HuH-7 (cell line): ENCODE measurements at places on chromosomes 4 and X.

- no peak for DNase-seq
Observed at GRCh38 chr4:179415037-179415846, 1973.0 kb upstream of the AGA start.

- peak; percentile 6 for DNase-seq
Observed at GRCh38 chr4:170497112-170497511, 407.4 kb upstream of the AADAT start.

DNA sequence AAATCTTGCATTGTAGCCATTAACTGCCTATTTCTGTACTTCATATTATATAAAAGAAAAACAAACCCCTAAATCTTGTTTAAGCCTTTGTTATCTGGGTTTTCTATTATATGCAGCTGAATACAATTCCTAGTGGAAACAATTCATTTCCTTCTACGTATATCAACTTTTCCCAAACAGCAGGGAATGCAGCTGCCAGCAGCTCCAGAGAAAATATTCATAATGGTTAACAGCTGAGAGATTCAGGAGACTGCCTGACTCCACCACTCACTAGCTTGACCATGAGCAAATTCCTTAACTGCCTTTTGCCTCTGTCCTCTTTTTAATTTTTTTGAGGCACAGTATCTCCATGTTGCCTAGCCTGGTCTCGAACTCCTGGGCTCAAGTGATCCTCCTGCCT lies 146.2 kb downstream of the SPATA18 start:
- no peak for DNase-seq

DNA sequence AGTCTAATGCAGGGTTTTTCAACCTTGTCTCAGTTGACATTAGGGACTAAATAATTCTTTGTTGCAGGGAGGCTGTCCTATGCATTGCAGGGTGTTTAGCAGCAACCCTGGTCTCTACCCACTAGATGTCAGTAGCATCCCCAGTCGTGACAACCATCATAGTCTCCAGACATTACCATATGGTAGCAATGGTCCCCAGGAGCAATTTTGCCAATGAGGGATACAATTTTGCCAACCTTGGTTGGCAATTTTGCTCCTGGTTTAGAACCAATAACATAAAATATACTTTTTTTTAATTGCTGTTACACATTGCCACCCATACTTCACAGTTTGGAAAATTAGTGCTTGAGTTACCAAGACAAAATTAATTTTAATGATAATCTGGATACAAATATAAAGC lies 6.0 kb downstream of the EREG start:
- peak; percentile 60 for DNase-seq

DNA sequence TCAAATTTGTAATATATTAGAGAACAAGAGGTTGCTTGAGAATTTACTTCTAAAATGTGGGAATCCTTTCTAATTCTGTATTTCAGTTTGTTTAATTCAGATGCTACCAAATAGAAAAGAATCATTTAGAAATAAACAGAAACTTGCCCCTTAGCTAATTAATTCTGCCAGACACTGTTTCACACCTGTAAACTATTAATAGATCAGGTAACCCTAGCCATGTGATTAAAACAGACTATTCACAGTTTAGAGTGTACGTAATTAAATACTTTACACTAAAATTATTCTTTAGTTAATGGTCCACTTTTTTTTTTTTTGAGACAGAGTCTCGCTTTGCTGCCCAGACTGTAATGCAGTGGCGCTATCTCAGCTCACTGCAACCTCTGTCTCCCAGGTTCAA lies 124.0 kb downstream of the PTPN13 start:
- no peak for DNase-seq

- DNase-seq = no peak
Observed at GRCh38 chr4:153814789-153815188, 25.9 kb upstream of the SFRP2 start.

- no peak for DNase-seq
Observed at GRCh38 chr4:77586951-77587383, 18.7 kb upstream of the CXCL13 start.

- DNase-seq = no peak
Observed at GRCh38 chr4:95540227-95540626, 8.5 kb downstream of the UNC5C start.

- DNase-seq = no peak
Observed at GRCh38 chr4:146165840-146166239, 9.7 kb upstream of the LSM6 start.

DNA sequence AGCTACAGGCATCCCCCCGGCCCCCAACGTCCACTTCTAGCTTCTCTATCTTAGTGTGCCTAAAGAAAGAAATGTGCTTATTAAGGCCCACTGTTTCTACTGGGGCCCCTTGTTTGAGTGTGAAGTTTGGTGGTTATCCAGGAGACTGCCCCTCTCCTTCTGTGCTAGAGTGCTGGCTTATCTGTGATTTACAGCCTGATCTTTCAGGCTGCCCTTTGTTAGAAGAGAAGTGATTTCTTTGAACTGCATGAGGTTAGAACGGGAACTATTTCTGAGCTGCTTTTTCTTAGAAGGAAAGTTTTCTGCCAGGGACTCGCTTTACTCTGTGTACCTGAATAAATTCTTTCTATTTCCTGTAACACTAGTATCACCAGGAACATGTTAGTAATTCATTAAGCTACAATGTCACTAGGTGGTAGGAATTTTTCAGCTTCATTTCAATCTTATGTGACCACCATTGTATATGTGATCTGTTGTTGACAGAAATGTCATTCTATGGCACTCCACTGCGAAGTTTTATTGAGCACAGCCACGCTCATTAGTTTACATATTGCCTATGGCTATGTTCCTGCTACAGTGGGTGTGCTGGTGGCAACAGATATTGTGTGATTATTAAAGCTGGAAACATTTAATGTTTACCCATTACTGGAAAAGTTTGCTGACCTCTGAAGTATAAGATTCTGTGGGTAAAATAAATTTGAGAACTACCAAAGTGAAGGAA lies 193.8 kb upstream of the CXorf51B start:
- no peak for DNase-seq

DNA sequence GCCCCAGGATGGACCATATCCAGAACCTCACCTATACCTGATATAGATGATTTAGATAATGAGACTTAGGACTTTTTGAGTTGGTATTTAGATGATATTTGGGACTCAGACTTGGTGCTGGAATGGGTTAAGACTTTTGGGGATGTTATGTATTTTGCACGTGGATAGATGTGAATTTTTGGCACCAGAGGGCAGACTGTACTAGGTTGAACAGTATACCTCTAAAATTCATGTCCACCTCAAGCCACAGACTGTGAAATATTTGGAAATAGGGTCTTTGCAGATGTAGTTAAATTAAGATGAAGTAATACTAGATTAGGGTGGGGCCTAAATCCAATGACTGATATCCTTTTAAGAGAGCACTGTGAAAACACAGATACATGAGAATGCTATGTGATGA lies 15.6 kb downstream of the RBM41 start:
- no peak for DNase-seq

DNA sequence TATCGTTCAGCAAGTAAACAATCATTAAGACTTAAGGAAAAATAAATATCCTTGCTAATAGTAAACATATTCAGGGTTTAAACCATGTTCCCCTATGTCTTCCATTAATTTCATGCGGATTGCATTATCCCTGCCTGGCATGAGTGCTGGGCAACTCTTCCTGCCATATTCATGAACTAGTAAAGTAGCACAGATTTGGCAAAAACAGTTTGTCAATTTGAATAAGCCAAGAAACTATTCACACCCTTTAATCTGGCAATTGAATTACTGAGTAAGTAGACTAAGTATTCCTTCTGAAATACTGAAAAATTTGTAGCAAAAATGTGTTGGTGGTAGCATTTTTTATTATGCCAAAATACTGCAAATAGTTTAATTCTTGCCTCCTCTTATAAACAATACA lies 512.0 kb downstream of the NLGN4X start:
- no peak for DNase-seq

GRCh38 chrX:135416546-135416945 lies 5.2 kb upstream of the SMIM10L2A start:
- DNase-seq = no peak

DNA sequence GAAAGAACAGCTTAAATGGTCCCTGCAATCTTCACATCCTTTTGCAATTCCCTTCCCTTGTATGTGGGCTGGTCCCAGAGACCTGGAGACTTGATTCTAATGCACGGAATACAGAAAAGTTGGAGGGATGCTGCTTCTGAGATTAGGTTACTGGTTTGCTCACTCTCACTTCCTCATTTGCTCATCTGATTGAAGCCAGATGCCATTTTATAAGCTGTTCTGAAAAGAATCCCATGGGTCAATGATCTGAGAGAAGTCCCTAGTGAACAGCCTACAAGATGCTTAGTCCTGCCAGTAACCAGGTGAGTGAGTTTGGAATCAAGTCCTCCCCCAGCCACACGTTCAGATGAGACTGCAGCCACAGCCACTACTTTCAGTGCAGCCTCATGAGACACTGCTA lies 35.9 kb downstream of the MAGEA1 start:
- DNase-seq = no peak

GRCh38 chr4:168651864-168652263 lies 155.0 kb downstream of the PALLD start:
- no peak for DNase-seq

- DNase-seq = no peak
Observed at GRCh38 chr4:98816816-98817215, 112.1 kb downstream of the EIF4E start.

GRCh38 chr4:147339100-147339499 lies 141.8 kb upstream of the EDNRA start:
- DNase-seq = no peak

DNA sequence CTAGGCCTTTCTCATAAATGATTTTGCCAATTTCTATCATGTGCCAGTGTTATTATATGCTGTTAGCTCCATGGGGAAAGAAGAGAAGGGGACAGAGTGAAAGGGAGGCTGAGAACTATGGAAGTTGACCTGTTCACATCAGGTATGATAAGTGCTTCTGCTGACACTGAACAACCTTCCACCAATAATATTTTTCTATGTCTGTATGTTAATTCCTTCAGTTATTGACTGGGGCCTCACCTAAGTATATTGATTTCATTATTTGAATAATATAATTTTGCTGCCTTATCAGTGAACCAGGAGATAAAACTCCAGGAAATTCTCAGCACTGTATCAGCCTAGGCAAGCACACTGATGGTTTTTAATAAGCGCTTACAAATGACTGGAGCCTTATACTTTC lies 262.8 kb downstream of the SNCA start:
- no peak for DNase-seq

DNA sequence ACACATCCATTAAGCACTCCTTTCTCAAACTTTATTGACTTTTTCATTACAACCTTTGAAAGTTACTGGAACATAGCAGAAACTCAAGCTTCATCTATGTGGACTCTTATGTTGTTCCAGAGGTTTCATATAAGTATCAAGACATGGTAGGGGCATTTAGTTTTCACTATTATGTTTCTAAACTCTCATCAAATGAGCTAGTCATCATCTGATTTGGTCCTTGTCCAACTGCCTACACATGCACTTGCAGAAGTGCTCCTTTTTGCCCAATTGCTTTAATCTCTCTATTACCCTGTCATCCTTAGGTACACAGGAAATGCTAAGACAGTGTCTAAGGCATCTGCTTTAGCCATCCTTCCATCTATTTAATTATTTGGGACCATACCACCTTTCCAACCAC lies 42.2 kb upstream of the EPGN start:
- no peak for DNase-seq

- no peak for DNase-seq
Observed at GRCh38 chr4:92992758-92993157, 689.0 kb downstream of the GRID2 start.

DNA sequence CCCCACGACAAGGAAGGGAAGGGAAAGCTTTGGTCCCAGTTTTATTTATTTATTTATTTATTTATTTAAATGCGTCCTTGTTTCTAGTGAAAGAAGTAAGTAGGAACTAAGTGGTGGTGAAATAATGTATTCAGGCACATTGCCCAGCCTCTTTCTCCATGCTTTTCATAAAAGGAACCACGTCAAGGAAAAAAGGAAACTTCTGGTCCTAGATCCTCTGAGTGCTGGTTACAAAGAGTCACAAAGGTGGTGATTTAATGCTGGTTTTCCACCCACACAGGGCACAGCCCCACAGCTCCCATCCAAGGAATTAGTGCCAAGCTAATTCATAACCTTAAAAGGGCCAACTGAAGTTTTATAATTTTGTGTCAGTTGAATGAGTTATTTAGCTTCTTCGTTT lies 206.6 kb upstream of the GYPA start:
- DNase-seq = no peak

- no peak for DNase-seq
Observed at GRCh38 chrX:46957297-46957696, 45.1 kb downstream of the JADE3 start.

DNA sequence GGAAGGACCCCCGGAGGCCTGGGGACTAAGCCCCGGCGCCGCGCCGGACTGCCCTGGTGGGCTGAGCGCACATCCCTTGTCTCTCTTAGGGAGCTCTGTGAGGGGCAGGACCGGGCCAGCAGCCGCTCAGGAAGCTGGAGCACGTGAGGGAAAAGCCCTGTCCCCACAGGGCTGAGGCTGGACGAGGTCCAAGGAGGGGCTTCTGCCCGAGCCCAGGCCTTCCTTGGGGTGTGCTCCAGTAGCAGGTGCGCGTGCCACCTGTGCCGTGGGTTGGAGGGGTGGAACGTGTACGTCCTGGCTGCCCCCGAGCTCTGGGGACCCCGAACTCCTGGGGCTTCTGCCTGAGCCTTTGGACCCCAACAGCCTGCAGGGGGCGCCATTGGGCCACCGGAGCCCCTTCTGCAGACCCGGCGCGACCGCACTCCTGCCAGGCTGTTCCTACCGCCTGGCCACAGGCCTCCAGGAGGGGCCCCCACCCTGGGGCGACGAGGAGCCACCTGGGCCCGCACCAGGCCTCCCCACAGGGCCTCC lies 27.2 kb downstream of the TACC3 start:
- peak; percentile 96 for DNase-seq

DNA sequence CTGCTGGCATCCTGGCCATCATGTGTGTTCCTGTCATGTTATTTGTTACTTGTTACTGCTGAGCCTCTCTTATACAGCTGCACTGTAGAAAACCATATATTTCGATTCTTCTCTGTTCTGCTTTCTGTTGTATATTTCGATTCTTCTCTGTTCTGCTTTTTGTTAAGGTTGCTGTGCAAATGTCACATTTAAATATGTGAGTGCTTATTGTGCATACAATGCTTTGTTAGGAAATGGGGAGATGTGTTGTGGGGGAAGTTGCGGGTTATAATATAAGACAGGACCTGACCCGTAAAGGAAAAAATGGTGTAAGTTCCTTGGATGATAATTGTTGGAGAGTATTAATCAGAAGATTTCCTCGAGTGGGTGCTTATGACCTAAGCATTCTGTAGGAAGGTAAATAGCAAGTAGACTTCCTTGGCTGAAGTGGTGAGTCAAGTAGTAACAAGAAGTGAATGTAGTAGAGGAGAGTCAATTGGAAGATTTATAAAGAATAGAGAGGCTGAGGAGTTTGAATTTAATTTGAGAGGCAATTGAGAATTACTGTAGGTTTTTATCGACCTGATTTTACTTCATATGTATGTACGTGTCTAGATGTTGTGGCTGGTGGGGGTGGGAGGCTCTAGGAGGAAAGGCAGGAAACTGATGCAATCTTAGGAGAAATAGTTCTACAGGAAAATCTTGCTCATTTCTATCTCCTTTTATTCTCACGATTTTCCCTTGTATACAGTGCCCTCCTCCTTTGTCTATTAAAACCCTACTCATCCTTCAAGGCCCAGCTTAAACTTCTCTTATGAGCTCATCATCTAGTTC lies 8.5 kb downstream of the OGT start:
- DNase-seq = no peak

GRCh38 chr4:59258002-59258401 lies 1942.1 kb upstream of the ADGRL3 start:
- DNase-seq = no peak
